IMR-90 (cell line): ENCODE measurements at places on chromosomes 11 and 22. TPM values are rescaled to one million over a fixed set of nuclear protein-coding genes. Genes with fewer than 3 reads are reported as not detected.

The BACE1 gene
- 27.6 and 29.2 TPM in 2 replicates for total RNA-seq

The HTR3A gene
- not detected in 2 replicates for total RNA-seq

The POLD3 gene
- 9.1 and 10.6 TPM in 2 replicates for total RNA-seq

The SUSD2 gene
- total RNA-seq = 0.18 and 0.28 TPM in 2 replicates

DNA sequence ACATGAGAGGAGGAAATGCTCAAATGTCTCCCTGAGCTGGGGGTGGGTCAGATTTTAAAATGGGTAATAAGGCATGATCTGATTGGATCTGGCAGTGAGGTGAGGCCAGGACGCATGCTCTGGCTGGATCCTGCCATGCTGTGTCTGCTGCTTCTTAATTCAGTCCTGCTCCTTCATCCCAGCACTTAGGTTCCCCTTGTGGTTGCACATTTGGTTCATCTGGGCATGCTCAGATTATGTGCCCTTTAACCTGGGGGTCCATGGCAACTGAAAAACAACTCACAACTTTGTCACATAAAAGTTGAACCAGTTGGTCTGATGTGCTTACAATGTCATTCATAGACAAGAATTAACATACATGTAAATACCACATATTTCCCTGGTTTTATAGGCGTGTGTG, 67.9 kb downstream of the PIWIL4 start:
- no peak for DNase-seq

DNA sequence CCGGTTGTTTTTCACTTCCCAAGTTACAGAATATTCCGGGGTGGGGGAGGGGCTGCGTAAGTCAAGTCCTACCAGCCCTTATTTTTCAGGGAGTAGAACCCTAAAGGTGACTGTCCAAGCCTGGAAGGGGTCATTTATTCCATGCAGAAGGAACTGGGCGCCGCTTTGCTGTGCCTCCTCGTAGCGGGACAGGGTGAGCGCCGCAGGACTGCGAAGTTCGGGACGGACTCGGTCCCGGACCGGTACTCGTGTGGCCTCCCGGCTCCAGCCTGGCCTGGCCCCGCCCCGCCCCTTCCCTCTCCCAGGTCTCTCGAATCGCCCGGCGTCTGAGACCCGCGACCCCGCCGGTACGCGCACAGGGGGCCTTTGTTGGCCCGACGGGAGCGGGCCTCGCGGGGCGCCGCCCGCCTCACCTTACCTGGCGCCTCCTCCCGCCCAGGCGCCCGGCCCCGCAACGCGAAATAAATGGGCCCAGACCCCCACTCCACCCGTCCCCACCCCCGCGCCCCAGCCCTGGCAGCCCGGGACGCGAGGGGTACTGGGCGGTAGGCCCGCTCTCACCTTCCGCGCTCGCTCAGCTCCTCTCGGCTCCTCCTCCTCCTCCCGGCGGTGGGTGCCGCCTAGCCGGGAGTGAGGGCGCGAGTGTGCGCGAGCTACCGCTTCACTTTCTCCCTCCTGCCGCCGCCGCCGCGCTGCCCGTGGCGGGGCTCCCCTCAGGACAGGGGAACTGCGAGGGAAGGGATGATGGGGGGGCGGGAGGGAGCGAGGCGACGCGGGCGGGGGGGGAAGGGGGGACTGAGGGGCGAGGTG, 698 bp downstream of the PAK1 start:
- no peak for DNase-seq
